ENCODE measurements at places on chromosomes 5 and 9.

- no peak for DNase-seq
Observed at GRCh38 chr9:89983411-89983810, 378.6 kb downstream of the GADD45G start.

DNA sequence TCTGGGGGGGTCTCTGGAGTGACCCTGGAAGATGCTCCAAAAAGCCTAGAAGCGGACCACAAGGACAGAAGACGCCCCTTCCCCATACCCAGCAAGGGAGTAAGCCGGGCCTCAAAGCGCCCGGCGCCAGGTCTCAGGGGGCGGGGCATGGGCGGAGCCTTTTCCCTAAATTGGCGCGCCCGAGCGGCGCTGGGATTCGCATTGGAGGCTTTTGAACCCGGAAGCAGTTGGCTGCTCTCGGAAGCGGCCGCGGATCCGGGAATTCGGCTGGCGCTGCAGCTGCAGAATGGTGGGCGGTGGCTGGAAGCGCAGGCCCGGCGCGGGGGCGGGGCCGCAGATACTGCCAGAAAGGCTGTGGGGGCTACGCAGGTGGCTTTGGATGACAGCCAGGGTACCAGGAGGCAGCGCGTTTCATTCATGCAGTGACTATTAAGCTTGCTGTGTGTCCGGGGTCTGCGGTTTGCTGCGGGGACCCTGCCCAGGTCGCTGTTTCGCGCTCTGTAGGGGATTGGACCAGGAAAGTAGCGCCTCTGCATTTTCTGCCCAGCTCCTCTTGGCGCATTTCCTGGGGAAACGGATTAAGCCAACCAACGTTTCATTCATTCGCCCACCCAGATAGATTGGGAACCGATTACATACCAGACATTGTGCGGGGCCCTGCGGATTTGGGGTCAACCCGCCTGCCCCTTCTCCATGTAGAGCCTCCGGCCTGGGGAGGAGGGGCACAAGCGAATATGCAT, 83.0 kb upstream of the FREM1 start:
- DNase-seq, result no peak

DNA sequence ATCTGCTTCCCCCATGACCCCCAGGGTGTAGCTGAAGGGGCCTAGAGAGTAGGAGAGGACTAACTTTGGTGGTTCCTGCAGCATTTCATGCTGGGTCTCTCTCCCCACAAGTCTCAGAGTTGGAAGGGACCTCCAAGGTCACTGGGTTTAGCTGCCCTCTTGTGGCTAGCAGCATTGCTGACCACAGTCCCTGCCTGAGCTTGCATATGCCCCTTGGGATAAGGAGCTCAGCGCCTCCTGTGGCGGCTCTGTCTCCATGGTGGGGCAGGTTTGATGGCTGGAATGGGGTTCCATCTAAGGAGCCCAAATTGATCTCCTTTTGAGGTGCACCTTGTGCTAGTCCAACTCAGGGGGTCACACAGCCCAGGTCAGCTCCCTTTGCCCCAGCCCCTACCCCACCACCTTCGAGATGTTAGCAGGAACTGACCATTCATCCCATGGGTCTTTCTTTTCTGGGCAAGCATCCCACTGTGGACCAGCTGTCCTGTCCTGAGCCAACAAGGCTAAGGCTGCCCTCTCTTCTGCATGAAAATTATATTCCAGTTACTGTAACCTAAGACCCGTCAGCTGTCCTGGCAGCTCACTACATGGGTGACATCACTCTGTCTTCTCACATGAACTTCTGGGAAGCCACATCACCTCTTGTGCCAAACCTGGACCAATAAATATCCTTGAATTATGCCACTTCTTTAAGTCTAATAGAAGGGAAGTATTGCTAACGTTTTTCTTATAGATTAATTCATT, 196.2 kb downstream of the HSPA4 start:
- DNase-seq, result no peak

DNA sequence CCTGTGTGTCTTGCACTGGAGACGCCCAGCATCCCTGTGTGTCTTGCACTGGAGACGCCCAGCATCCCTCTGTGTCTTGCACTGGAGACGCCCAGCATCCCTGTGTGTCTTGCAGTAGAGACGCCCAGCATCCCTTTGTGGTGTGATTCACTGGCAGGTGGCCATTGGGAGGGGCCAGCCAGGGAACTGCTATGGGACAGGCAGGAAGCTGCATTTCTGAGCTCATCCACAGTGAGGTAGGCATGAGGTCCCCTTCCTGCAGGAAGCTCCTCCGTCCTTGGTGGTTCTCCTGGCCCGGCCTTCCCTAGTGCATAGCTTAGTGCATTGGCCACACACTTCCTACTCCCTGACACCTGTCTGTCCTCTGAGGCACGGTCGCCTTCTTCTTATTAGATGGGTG, 43.5 kb downstream of the IRX1 start:
- DNase-seq, result no peak

GRCh38 chr5:141804475-141804874, 73.7 kb downstream of the PCDH1 start:
- no peak for DNase-seq

DNA sequence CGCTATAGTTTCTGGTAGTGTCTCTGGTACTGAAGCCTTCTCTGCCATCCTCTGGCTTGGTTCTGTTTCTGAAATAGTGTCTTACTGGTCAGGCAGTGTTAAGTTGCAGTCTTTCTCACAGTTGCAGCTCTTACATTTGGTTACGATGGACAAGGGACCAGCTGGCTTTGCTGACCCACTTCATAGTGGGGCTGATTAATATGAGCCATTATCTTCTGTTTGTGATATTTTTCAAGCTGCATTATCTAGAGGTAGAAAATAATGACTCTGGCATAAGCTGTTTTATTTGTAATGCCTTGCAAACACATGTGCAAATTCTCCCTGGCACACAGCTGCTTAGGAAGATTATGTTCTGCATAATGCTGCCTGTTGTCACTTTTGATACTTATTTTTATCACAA, 199.1 kb downstream of the KDM4C start:
- DNase-seq, result no peak

DNA sequence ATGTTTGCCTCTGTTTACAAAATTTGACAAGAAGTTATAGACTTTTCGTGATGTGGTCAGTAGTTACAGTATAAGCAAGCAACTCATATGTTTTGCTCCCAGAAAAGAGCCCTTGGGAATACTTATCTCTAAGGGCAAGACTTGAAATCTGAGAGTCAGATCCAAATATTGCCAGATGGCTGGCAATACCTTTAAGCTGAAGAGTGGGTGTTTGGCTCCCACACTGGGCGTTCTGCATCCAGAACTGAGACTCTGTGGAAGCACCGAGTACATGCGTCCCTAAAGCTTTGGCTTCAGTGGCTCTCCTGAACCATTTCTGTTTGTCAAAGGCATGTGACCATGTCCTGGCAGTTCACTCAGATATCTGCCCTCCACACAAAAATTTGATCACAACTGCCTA, 194.1 kb downstream of the DCP2 start:
- DNase-seq, result no peak

- DNase-seq, result no peak
Observed at GRCh38 chr9:18791074-18791473, 241.9 kb downstream of the SAXO1 start.

GRCh38 chr5:91955610-91956009, 572.5 kb upstream of the ARRDC3 start:
- DNase-seq, result no peak

GRCh38 chr5:25027526-25027925, 382.7 kb upstream of the CDH10 start:
- no peak for DNase-seq

- no peak for DNase-seq
Observed at GRCh38 chr9:119634006-119634405, 264.8 kb upstream of the BRINP1 start.

GRCh38 chr9:34546102-34546833, 23.5 kb upstream of the ENHO start:
- DNase-seq, result no peak

DNA sequence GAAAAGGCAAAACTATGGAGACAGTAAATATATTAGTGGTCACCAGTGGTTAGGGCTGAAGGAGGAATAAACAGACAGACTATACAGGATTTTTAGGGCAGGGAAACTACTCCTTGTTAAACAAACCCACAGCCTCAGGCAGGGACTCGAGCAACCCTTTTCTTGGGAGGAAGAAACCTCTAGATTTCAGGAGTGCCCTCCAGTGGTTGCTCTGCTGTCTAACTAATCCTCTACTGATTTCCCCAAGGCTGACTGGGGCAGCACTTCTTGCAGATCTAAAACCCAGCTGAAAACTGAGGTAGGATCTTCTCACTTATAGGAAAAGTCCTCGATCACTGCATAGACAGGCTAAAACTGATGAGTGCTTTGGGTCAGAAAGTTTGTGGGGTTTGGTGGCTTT, 176.8 kb downstream of the ISOC1 start:
- no peak for DNase-seq

Measured in NCI-H187 (cell line).